ENCODE measurements at places on chromosomes 1 and 21.

GRCh38 chr1:22876359-22877111 is 96.1 kb downstream of the LACTBL1 start:
- no peak for DNase-seq

DNA sequence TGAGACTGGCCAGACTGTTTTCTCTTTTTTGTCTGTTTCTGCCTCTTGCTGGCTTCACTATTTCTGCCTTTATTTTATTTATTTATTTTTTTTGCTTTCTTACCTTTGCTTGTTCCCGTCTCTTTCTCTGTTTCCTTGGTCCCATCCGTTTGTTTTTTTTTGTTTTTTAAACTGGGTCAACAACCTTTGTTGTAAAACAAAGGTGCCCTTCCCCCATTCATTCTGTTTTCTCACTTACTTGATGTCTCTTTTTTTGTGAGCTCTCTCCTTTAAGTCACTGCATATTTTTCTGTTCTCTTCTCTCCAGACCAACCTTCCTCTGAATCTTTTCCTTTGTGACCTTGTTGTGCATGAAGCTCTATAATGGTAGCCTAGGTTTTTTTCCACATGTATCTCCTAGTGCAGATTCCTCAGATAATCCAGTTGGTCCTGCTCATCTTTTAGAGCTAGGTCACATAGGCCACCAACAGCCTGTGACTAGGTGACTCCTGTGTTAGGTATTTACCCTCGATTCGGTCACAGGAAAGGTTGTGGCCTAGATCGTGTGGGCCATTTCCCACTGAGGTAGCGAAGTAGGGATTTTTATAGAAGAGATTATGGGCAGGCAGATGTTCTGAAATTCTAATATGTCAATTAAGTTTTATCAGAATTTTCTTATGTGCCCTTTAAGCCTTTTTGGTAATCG is 15.9 kb downstream of the GNAI3 start:
- DNase-seq, result no peak

- DNase-seq, result peak; percentile 17
These were observed 11.0 kb downstream of the YIPF1 start for GRCh38 chr1:53878492-53879105.

DNA sequence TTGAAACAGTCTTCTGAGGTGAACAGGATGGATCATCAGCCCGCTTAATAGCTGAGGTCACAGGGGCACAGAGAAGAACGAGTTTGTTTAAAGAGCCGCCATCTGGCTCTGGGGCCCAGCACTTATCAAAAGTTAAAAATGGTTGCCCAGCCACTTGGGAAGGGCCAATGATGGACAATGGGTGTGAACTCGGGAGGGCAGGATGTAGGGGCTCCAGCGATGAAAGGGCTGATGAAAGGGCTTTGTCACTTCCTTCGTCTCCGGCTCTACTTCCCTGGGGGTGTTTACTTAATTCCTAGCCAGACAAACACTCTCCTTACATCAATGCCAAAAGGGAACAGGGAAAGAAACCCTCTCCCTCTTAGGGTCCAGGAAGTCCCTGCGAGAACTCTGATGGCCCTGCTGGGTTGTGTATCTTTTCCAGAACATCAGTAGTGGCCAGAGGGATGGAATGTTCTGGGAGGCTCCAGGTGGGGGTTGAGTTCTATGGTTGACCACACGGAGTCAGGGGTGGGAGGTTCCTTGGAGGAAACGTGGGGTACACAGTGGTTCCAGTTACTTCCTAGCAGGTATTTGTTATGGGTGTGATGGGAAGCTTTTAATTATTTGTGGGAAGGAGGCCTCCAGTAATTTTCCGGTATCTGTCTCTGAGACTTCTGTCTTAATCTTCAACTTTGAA is 9.0 kb upstream of the ABCG1 start:
- no peak for DNase-seq

DNA sequence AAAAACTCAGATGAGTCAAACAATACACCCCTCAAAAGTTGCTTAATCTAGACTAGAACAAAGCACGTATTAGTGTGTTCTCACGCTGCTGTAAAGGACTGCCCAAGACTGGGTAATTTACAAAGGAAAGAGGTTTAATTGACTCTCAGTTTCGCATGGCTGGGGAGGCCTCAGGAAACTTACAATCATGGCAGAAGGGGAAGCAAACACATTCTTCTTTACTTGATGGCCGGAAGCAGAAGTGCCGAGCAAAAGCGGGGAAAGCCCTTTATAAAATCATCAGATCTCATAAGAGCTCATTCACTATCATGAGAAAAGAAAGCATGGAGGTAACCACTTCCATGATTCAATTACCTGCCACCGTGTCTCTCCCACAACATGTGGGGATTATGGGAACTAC is 10.1 kb downstream of the JAM2 start:
- DNase-seq, result no peak

DNA sequence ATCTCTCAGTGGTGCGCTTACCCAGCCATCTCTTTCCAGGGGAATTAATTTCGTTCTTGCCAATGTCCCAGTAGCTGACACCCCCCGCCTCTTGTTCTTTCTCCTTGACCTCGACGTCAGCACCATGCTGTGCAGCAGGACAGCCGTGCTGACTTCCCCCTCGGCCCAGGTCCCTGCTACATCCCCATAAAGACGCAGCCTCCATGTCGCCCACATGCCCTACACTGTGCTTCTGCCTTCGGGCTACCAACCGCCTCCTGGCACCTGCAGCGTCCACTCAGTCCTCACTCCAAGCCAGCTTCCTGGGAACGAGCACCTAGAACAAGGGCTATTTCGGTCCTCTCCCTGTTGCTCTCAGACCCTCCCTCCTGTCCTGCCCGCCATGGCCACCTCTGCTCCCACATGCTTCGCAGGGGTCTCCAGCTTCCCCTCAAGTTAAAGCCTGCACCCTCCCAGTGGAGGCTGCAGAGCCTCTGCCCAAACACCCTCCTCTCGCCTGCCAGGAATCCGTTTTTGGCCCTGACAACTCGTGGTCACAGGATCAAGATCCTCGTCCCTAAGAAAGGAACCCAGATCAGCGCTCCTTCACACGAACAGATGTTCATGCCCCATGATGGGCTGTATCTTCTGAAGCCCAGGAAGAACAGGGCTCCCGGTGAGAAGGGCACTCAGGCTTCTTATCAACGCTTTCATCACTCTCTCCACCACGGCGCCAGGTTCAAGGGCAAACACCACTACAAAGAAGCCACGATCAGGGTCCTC is 109.7 kb downstream of the NPHP4 start:
- no peak for DNase-seq

GRCh38 chr1:38274974-38275373 is 228.4 kb upstream of the POU3F1 start:
- no peak for DNase-seq

DNA sequence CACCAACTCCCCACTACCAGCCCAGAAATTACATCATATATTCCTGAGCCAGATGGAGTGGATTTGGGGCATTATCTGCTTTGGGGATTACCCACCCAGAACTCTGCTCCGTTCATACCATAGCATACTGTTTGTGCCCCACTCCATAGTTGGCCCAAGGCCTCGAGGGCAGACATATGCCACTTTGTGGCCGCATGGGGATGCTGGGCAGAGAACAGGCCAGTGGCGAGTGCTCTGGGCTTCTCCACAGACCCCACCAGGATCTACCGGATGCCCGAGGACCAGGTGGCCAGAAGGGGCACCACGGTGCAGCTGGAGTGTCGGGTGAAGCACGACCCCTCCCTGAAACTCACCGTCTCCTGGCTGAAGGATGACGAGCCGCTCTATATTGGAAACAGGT is 68.0 kb upstream of the CNTN2 start:
- no peak for DNase-seq

- DNase-seq, result no peak
These were observed 19.8 kb downstream of the NENF start for GRCh38 chr1:212452323-212453155.

DNA sequence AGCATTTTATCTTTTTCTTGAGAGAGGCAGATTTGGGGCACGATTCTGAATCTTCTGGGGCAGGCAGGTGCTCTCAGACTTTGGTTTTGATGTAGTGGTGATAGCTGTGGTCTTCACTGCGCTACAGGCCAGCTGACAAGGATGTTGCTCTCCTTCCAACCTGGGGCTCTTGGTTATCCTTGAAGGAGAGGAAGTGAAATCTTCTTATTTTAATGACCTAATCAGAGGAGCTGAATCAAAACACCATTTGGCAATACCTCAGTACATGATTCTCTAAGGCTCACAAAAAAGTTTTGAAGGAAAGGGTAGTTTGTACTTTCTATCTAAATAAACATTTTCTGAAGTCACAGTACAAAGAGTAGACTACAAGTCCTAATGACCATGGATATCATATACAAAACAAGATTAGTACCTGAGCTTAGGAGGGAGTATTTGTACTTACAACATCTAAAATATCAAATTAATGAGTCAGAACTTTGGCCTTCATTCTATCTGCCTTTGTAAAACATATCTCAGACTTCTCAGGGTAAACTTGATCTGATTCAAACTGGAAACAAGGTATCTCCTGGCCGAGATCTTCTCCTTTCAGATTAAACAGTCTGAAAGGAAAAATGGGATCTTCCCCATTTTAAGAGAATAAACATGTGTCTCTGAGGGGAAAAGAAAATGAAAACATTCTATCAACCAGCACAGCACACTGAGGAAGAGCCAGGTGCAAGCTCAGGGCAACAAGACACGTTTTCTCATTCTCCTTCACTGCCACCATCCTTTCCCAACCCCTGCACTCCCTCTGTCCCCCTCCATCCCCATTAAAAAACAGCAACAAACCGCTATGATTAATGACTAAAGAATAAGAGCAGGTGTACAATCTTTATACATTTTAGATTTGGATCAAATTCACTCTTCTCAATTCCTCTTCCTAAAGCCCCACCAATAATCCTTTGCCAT is 69.2 kb downstream of the SH3GLB1 start:
- no peak for DNase-seq

- no peak for DNase-seq
These were observed 344.4 kb upstream of the ESRRG start for GRCh38 chr1:217067642-217068041.

DNA sequence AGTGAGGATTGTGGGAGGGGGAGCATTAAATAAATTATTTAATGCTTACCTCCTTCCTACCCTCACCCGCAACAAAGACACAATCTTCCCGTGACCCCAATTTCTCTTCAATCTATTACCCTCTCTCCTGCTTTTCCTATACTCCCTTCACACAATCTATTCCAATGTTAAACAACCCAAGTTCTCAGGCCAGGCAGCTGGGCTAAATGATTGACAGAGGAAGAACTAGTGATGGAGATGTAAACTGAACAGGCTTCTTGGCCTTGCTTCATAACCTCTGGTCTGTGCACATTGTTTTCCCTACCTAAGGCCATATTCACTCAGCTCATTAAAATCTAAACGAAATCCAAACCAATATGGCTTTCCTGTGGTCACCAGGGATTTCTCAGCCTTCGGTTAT is 3.9 kb upstream of the RCC1 start:
- no peak for DNase-seq

GRCh38 chr1:25098717-25099116 is 133.6 kb downstream of the SYF2 start:
- no peak for DNase-seq

GRCh38 chr21:44574457-44575306 is 1.2 kb downstream of the KRTAP10-4 start:
- DNase-seq, result no peak

GRCh38 chr1:57696904-57697303 is 273.0 kb upstream of the DAB1 start:
- DNase-seq, result no peak

- DNase-seq, result no peak
These were observed 10.8 kb downstream of the IPO13 start for GRCh38 chr1:43957407-43958040.

DNA sequence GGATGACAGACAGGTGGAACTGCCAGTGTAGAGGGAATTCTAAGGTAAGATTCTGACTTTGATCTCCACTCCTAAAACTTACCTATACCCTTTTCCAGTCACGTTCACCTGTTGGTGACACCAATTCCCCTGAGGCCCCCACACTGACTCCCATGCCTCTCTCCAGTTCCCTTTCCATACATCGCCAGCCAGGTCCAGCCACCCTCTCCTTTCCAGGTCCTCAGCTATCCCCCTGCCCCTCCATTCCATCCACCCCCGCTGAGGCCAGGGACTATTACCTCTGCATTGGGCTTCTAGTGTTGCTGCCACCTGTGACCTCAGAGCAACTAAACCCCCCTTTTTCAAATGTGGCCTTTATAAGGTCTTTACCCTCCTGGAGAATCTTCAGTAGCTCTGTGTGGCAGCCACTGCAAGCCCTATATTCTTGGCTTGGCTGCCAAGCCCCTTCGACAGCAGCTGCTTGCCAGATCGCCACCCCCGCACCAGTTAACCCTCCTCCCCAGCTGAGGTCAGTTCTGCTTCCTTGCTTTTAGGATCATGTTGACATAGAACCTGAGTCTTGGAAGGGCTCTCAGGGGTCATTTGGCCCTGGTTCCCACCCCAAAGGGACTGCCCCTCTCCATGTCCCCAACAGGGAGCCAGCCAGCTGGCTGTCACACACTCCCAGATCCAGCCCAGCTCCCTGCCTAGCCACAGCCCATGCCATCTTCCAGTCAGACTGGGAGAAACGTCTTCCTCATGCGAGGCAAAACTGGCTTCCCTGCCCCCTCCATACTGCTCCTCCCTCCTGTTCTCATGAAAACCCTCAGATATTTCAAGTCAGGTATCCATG is 14.7 kb downstream of the CSF1 start:
- no peak for DNase-seq

DNA sequence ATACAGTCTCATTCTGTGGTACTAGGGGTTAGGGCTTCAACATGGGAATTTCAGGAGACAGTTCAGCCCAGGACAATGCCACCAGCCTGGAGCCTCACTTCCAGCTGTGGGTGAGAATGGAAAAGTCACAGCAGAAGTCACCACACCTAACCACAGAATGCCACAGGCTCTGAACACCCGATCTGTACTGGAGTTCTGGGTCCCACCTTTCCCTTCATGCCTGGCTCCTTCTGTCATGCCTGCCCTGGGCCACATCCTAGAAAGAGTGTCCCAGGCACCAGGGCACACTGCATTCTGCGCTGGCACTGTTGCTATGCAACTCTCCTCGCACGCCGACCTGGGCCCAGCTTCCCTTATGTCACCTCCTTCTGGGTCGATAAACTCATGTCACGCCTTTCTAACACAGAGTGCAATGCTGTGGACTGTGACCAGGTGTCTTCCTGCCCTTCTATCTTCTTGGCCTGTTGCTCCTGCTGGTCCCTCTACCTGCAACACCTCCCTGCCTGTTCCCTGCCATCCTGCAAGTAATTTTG is 21.2 kb downstream of the RCSD1 start:
- no peak for DNase-seq

DNA sequence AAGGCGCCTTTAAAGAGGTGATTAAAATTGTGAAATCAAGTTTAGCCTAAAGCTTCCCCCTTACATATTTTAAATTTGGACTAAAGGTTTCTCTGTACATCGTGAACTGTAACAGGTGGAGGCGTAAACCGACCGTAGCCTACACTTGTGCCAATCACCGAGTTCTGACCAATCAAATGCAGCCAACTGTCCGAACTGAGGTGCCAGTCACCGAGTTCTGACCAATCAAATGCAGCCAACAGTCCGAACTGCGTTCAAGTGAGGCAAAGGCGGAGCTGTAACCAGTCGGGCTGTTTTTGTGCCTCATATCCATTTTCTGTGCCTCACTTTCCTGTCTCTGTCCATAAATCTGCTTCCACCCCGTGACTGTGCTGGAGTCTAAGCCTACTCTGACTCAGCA is 7.4 kb downstream of the TFF1 start:
- no peak for DNase-seq

- no peak for DNase-seq
These were observed 106.0 kb upstream of the FAM78B start for GRCh38 chr1:166272851-166273250.

GRCh38 chr1:32066489-32066873 is 6.3 kb upstream of the TMEM39B start:
- no peak for DNase-seq

- DNase-seq, result peak; percentile 79
These were observed 47.1 kb downstream of the LEPR start for GRCh38 chr1:65467536-65467935.
